Breast epithelium (tissue), 4 donors: ENCODE measurements at places on chromosomes 2 and 18. TPM values are rescaled to one million over a fixed set of nuclear protein-coding genes. Genes with fewer than 3 reads are reported as not detected.
A peak's percentile ranks its signal among the peaks of the same experiment; 100 is the strongest.

DNA sequence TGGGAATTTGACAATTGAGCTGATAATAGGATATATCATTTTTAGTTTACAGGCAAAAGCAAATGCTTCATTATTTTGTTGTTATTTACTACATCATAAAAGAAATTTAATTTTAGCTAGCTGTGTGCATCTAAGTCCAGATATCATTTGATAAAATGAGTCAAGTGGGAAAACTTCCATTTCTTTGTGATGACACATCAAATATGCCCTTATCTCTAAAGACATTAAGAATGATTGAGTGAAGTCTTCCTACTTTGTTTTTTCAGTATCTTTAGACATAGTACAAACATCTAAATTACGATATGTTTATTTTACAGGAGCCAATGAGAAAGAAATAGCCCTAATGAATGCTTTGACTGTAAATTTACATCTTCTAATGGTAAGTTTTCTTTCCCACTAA lies 77.0 kb downstream of the KYNU start:
- H3K4me3 ChIP-seq, result no peak overlapping the region
- H3K27me3 ChIP-seq, result no peaks in the 10 kb centered on the region
- H3K36me3 ChIP-seq, result no peaks in the 10 kb centered on the region

CNGA3 gene
- not detected for total RNA-seq

NEU4 gene
- 0.44 TPM for total RNA-seq

DNA sequence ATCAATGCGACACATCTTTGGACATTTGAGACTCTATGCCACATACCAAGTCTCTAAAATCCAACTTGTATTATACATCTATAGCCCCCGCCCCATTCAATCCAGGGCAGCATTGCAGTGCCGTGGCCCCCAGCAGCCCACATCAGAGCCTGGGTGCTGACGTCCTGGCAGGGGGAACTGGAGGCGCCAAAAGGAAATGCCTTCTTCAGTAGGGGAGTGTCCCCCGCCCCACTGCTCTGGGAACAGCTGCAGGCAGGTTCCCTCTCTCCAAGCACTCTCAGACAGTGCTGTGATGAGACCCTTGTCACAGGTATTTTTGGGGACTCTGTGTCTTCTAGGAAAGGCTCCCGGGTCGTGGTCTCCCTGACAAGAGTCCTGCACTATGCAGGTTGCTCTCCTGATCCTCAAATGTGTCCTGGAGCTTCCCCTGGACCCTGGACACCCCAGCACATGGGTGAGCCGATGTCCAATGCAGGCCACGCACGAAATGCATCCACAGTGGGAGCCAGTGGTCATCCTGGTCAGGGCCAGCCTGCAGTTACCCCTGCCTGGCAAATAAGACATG lies 188.7 kb downstream of the RTP5 start:
- H3K36me3 ChIP-seq, result no peaks in the 10 kb centered on the region
- H3K4me1 ChIP-seq, result no peaks in the 10 kb centered on the region
- no peak overlapping the region for H3K4me3 ChIP-seq
- H3K27ac ChIP-seq, result no peak overlapping the region
- peaks cover 44% of the 10 kb centered on the region for H3K27me3 ChIP-seq
- DNase-seq, result no peak

GRCh38 chr18:48749768-48750167 lies 201.0 kb downstream of the SMAD7 start:
- no peaks in the 10 kb centered on the region for H3K36me3 ChIP-seq
- H3K27ac ChIP-seq, result peak overlapping the region; percentile 77
- peaks cover 14% of the 10 kb centered on the region for H3K4me1 ChIP-seq
- H3K4me3 ChIP-seq, result no peak overlapping the region
- peak; percentile 66 for DNase-seq

DNA sequence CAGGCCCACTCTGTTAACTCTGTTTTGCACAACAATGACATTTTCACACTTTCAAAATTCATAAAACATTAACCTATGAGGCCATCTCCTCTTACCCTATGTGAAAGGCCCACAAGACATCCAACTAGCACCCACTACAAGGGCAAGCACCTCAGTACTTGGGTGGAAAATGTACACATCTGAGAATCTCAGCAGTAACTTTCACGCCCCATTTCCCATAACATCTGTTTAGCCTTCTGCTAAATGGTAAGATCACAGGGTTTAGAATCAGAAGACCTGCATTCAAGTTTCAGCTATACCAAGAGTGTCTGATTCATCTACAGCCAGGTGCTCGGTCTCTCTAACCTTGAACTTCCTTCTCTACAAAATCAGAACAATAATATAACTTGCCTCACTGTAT lies 89.2 kb downstream of the SP100 start:
- H3K4me3 ChIP-seq, result no peak overlapping the region
- H3K27me3 ChIP-seq, result no peaks in the 10 kb centered on the region
- H3K27ac ChIP-seq, result no peak overlapping the region
- no peaks in the 10 kb centered on the region for H3K36me3 ChIP-seq
